ENCODE measurements at places on chromosomes 5 and 9. TPM values are rescaled to one million over a fixed set of nuclear protein-coding genes. Genes with fewer than 3 reads are reported as not detected.

ADAMTS13 gene
- not detected for total RNA-seq

CCL21 gene
- not detected for total RNA-seq

C9orf153 gene
- total RNA-seq, result 0.48 TPM

SLC6A18 gene
- total RNA-seq, result not detected

TSSK1B gene
- total RNA-seq, result not detected

CMYA5 gene
- total RNA-seq, result 0.12 TPM

Data from RPMI7951 (cell line).